Stimulated activated CD8-positive, alpha-beta memory T cell treated with anti-CD3 and anti-CD28 coated beads, Interleukin-4, amount 100 ng/mL, for 1 hour (primary cell): ENCODE measurements at places on chromosomes 6 and 20.

- no peak for DNase-seq
Observed at GRCh38 chr6:158707120-158707820, 57.4 kb downstream of the SYTL3 start.

- DNase-seq = no peak
Observed at GRCh38 chr6:6610031-6610591, 21.6 kb downstream of the LY86 start.

DNA sequence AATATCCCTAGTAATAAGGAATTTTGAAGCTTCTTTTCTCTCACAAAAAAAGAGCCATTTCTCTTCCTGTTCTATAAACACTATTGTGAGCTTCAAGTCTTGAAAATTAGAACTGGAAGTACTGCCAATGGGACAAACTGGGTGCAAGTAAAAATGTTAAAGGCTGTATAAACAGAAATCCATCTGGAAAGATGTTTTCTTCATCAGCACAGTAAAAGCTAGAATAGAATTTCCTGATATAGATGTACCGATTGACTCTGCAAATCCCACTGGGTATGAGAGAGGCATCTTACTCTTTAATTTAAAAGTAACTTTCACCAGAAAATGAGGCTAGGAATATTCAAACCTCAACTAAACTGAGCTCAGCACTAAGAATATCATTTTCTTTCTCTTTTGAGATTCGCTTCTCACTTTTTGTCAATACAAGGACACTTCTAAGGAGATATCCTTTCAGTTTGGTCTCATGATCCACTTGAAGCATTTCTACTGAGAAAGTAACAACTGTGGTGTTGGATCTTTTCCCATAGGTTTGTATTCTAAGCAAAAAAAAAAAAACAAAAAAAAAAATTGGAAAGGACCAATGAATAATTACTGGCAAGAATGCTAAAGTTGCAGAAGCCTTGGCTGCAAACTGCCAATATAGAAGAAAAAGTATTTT is 169.0 kb upstream of the PRDM1 start:
- DNase-seq = no peak

DNA sequence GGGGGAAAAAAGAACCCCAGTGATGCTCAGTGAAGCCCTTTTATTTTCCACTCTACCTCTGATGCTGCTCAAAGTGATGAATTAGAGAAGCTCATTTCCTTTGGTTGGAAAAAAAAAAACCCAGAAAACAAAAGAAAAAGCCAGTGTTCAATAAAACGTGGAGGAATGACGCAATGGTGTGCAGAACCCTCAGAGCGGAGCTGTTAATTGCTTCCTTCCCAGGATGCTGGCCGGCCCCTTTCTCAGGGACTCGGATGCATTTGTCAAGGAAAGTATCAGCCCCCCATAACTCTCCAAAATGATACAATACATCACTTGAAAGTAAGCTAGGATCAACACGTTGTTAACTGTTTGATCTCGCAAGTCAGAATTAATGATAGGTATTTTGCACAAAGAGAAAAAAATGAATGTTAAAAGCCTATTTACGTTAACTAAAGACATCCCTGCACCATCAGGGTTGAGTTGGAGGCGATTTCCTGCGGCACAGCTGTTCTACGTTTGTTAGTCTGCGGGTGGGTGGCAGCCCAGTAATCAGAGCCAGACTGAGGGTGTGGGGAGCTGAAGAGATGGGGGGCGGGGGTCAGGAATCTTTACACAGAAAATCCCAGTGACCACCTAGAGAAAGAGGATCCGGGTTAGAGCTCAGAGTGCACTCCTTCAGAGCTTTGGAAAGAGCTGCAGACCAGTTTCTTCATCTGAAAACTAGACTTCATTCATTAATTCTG is 132.4 kb downstream of the BMP7 start:
- no peak for DNase-seq

GRCh38 chr6:8108031-8108660 is 5.8 kb upstream of the EEF1E1 start:
- no peak for DNase-seq

GRCh38 chr6:111552241-111552744 is 53.4 kb downstream of the TRAF3IP2 start:
- DNase-seq = no peak
